Vagina (tissue), 2 donors: ENCODE measurements at places on chromosomes 13 and 19.

- peak; percentile 52 for DNase-seq
Observed at GRCh38 chr13:45695198-45695730, 6.9 kb upstream of the CBY2 start.

DNA sequence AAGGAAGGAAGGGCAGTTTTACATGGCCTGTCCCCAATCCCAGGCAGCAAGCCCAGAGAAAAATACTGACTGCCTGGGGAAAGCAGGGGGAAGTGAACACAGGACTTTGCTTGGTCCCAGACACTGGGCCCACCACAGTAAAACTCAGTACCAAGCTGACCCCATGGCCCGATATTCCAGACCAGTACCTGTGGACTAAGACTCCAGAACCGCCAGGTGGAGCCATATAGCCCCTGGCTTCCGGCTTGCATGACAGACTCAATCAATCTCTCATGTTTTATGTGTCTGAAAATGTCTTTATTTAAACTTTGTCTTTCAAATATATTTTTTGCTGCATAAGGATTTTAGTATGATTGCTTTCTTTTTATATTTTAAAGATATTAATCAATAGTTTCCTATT lies 767.9 kb upstream of the SLITRK6 start:
- DNase-seq = no peak

DNA sequence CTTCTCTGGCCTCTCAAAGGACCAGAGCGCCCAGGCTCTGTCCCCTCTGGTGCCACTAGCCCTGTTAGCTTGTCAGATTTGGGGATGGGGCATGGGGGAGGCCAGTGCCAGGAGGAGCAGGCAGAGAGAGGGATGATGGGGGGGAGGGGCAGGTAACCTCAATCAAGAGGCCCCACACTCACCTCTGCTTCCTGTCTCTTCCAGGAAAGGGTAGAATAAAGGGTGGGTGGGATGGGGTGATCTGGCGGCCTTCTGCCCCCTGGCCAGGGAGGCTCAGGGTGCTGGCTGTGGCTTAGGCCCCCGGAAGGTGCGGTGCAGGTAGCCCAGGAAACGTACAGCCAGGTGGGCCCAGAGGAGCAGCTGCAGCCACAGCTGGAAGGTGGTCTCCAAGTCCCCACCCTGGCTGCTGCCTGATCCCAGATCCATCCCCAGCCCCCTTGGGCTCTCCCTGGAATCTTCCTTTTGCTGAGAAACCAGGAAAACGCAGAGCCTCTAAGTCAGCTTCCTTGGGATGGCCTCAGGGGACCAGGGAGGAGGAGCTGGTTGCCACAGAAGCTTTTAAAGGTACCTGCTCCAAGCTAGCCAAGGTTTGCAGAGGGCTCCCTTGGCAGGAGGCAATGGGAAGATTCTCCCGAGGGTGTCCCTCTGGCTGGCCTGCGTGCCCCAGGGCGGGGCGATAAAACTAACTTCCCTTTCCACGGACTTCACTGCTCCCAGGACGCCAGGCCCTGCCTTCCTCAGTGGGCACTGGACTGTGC lies 5.3 kb downstream of the PRKACA start:
- no peak for DNase-seq

DNA sequence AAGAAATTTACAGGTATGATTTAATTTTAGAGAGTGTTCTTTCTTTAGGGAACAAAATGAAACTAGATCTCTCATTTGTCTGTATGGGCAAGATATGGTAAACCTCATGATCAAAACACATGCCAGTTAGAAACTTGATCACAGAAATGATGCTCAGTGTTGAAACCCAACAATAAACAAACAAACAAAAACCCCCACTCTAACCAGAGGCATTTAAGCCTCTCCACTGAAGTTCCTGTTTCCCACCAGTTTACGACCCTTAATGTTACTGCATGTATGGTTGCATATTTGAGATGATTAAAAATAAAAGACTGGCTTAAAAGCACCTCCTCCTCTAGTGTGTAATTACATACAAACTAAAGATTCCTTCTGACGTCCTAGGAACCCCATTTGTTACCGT lies 293.3 kb upstream of the MAB21L1 start:
- no peak for DNase-seq

DNA sequence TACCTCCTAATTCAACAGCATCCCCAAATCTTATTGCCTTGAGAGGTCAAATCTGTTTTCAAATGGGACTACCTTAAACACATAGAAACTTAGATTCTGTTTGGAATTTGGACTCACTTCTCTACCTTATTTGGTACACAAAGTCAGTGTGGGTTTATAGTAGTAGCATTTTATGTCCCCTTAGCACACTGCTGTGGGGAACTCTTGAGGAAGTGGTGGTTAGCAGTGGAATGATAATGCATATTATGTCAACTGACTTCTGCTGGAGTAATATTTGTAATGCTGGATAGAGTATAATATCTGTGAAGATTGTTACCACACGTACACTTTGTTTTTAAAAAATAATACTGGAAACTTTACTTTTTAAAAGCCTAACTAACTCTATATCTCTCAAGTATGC lies 386.3 kb downstream of the NDFIP2 start:
- no peak for DNase-seq

- no peak for DNase-seq
Observed at GRCh38 chr13:20969182-20969581, 66.6 kb upstream of the XPO4 start.

DNA sequence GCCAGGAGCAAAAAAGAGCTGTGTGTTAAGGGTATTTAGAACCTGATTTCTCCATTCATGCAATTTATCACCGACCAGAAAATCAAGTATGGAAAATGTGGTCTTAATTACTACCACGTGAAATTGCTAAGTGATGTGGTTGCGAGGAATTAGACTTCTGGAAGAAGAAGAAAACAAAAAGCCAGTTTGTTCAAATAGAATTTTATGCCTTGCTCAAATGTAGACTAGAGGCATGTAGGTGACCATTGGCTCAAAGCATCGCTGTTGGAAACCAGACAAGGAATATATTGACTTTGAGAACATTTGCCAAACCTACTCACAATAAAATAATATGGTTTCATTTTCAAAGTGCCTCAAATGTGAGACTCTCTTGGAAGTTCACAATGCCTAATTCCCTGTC lies 57.3 kb upstream of the LRCH1 start:
- no peak for DNase-seq

GRCh38 chr13:44651209-44651608 lies 75.1 kb upstream of the TSC22D1 start:
- no peak for DNase-seq

GRCh38 chr13:21338156-21338555 lies 120.9 kb downstream of the ZDHHC20 start:
- no peak for DNase-seq

- DNase-seq = no peak
Observed at GRCh38 chr13:111431206-111431605, 110.8 kb downstream of the TEX29 start.

DNA sequence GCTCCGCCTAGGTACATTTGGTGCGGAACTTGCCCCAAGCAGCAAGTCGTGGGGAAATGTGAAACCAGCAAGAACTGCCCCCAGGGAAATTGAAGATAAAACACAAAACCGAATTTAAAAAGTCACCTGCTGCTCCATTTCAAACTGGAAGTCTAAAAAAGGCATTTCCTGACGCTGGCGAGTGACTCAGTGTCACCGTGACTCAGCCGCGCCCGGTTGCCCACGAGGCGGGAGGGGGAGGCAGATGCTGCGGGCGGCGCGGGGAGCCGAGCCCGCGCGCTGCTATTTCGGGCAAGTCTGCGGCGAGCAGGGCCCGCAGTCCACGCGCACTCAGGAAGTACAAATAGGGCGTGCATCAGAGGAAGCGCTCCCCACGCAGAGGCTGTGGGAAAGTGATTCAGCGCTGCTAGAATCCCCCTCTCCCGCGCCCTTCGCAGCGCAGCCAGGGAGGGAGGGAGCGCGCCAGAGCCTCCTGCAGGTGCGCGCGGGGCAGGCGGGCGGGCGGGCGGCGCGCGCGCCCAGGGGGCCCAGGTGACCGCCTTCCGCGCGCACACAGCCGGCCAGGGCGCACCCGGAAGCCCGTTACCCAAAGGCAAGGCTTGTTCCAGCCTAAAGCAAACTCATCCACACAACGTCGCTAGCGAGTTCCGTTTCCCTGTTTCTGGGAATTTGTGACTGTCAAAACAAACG lies 168.8 kb downstream of the COL4A1 start:
- no peak for DNase-seq
